ENCODE measurements at places on chromosomes 6 and 20. TPM values are rescaled to one million over a fixed set of nuclear protein-coding genes. Genes with fewer than 3 reads are reported as not detected.

The ELOVL2 gene
- total RNA-seq: 4.6 TPM

The FBXO30 gene
- total RNA-seq: 7.7 TPM

The SIRPD gene
- total RNA-seq: not detected

The EFCAB8 gene
- not detected for total RNA-seq

DNA sequence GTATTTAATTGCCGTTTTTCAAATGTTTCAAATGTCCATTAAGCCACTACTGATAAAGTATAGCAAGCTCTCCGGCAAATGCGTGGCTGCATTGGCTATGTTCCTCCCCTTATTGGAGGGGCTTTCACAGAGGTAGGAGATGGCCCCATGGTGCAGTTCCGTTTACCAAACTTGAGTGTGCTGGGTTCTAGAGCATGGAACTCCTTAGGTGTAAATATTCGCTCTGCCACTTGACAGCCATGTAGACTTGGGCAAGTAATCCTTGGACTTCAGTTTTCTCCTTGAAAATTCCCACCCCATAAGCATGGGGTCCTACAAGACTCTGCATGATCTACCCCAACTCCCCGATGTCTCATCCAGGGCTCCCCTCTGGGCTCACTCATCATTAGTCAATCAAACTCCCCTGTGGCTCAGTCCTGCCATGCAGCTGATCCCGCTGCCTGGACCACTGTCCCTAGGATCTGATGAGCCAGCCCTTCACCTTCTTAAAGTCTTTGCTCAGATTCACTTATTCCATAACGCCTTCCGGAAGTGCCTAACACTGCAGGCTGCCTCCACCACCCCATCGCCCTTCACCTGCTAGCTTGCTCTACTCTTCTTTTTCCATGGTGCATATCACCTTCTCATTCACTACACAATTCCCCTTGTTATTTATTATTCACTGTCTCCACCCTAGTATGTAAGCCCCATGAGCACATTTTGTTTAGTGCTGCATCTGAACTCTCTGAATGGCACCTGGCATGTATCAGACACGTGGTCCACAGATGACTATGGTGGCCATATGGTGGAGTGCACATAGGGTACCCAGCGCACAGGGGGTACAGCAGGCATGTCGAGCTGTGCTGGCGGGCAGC, 18.8 kb downstream of the PRR18 start:
- no peak for DNase-seq

DNA sequence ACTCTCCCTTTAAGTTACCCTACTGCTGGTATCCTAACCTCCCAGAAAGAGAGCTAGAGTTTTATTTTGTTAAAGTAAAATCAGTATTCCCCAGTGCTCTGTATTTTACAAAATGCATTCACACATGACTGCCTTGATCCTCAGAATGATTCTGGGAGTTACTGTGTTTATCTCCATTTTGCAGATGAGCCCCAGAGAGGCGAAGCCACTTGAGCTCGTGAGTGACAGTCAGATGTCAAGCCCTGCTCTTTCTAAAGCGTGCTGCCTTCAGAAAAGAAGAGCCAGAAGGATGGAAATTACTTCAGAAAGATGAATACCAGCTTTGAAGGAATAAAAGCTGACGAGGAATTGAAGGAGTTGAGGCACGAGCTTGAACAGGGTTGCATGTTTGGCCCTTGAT, 14.1 kb upstream of the OSER1 start:
- no peak for DNase-seq

DNA sequence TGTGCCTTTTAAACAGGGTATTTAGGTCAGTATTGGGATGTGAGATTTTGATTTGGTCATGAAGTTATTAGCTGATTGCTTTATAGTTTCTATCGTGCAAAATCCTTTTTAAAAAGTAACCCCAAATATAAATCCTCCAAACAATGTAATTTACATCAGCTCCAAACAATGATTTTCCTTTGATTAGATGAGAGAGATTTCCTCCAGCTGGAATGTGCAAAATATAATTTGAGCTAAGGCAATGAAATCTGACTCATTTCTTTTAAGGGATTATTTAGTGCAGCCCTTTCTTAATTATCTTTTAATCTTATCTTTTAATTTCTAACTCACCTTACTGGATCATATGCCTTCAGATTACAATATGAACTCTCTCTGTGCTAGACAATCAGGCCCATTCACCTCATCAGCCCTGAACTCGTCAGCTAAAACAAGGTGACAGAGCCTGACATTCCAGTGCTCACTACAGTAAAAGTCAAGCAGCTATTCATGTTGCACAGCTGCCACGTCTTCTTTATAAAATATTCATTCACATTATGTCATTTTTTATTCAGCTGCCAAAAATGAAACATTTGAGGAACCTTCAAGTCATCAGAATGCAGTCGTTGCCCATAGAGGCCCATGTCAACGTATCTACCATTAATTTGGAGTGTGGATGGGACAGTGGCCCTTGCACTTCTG, 440.1 kb downstream of the CBLN4 start:
- DNase-seq: no peak

GRCh38 chr6:148154668-148155067, 188.0 kb upstream of the SASH1 start:
- DNase-seq: no peak

- DNase-seq: no peak
Observed at GRCh38 chr6:24458941-24459340, 30.4 kb downstream of the GPLD1 start.

GRCh38 chr6:36110863-36111262, 19.4 kb upstream of the MAPK13 start:
- no peak for DNase-seq

DNA sequence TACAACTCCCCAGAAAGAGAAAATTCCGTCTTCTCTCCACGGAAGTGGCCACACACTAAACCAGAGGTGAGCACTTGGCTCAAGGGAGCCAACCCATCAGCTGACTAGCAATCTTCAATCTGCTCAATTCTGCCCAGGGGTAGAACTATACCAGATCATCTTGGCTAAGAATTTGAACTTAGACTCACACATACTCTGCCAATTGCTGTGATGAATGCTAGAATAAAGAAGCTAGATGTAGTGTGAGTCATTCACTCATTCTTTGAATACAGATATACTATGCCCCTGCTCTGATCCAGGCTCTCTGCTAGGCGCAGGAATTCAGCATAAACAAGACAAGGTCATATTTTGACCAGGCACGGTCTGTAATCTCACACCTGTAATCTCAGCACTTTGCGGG, 147.9 kb upstream of the SHLD1 start:
- no peak for DNase-seq
